ENCODE measurements at places on chromosomes 5 and 9.

DNA sequence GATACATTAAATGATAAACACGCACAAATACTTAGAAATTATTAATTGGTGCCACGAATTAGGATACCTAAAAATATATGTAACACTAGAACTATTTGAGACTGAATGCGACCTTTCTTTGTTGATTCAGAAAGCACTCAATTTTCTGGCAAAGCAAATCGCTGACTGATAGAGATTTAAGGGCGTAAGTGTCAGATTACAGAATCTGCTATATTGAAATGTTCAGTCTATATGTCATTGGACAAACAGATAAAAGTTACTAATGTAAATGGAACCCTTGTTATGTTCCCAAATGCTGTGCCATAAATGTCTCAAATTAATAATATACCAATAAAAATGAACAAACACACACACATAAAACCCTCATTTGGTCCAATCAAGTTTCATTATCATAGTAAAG lies 137.9 kb downstream of the MPDZ start:
- DNase-seq: no peak

- DNase-seq: no peak
Measured at GRCh38 chr9:12933957-12934356, 159.1 kb downstream of the LURAP1L start.

DNA sequence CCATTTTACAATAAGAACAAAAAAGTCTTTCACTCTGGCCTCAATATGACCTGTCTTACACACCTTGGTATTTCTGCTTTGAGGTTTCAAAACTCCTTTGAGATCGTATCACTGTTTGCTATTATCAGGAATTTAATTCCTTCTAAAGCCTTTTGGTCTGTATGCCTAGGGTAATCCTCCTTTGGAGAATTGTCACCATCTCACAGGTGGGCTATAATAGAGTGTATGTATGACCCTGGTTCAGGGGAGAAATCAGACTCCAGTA lies 13.7 kb downstream of the CMYA5 start:
- no peak for DNase-seq

- no peak for DNase-seq
Measured at GRCh38 chr5:11010429-11011210, 249.6 kb upstream of the DAP start.

- no peak for DNase-seq
Measured at GRCh38 chr5:7848296-7848695, 2.6 kb downstream of the CFAP90 start.

GRCh38 chr9:37528652-37529471 lies 43.1 kb downstream of the POLR1E start:
- no peak for DNase-seq

GRCh38 chr9:3277200-3277599 lies 248.6 kb downstream of the RFX3 start:
- DNase-seq: no peak

- DNase-seq: peak; percentile 32
Measured at GRCh38 chr5:124544366-124545055, 201.9 kb downstream of the ZNF608 start.

- DNase-seq: no peak
Measured at GRCh38 chr5:136506131-136506530, 140.8 kb upstream of the TRPC7 start.
